Common myeloid progenitor, CD34-positive (primary cell): ENCODE measurements at places on chromosomes 4 and X.

DNA sequence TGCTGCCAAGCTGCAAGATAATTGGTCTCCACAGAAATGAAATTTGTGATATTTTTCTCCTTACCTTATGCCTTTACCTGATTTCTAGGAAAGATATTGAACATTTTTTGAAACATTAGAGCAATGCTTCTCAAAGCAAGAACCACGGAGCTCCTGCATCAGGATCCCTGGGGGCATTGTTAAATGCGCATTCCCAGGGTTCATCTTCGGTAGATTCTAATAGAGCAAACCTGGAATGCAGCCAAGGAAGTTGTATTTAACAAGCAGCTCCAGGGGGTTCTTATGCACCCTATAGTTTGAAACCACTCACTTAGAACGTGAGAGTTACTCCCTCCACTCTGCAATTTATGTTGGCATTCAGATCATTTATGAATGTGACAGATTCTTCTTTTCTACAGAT lies 126.2 kb downstream of the SLC39A8 start:
- H3K36me3 ChIP-seq, result no peaks in the 10 kb centered on the region
- H3K27ac ChIP-seq, result no peak overlapping the region
- no peak for DNase-seq
- H3K27me3 ChIP-seq, result no peaks in the 10 kb centered on the region
- no peak overlapping the region for H3K4me3 ChIP-seq

GRCh38 chr4:183422962-183423631 lies 21.3 kb upstream of the CDKN2AIP start:
- no peaks in the 10 kb centered on the region for H3K4me1 ChIP-seq
- no peaks in the 10 kb centered on the region for H3K27me3 ChIP-seq
- no peak overlapping the region for H3K27ac ChIP-seq
- H3K4me3 ChIP-seq, result no peak overlapping the region
- no peak for DNase-seq
- H3K36me3 ChIP-seq, result no peaks in the 10 kb centered on the region

DNA sequence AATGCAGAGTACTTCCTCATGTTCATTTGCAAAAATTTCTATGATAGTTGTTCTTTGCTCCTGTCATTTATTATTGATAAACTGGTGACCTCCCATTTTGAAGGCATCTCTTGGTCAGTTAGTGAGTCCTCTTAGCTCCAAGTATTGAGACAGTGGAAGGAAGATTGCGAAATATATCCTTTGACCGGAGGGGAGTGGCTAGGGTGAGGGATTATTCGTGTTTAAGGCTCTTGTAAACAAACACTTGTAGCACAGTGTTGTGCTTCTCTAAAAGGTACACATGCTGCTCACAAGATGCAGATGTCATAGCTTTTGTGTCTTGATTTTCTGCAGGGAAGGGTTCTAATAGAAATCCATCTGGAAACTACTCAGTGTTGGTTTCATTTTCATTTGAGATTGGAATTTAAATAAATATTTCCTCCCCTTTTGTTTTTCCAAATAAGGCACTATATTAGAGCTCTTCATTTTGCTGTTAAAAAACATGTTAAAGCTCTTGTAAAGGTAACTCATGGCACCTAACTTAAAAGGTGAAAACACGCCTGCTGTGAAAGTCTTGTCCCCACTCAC lies 21.8 kb downstream of the TXLNG start:
- no peaks in the 10 kb centered on the region for H3K27me3 ChIP-seq
- no peaks in the 10 kb centered on the region for H3K36me3 ChIP-seq
- peaks cover 13% of the 10 kb centered on the region for H3K4me1 ChIP-seq
- H3K4me3 ChIP-seq, result peak overlapping the region; percentile 59
- DNase-seq, result no peak

- H3K4me3 ChIP-seq, result peak within 1 kb of the TSS; percentile 62
- H3K36me3 ChIP-seq, result peaks cover 8% of the 10 kb centered on the region
- peaks cover 23% of the 10 kb centered on the region for H3K4me1 ChIP-seq
Observed at GRCh38 chr4:185395238-185395955, at the start of gene LRP2BP. Gene LRP2BP (minus strand): TSS chr4:185395924. CDS start chr4:185378186, 17,738 bp downstream.

GRCh38 chr4:138863160-138863559 lies 152.4 kb upstream of the NOCT start:
- H3K36me3 ChIP-seq, result no peaks in the 10 kb centered on the region
- no peak overlapping the region for H3K4me3 ChIP-seq
- no peak overlapping the region for H3K27ac ChIP-seq
- H3K27me3 ChIP-seq, result peaks cover 2% of the 10 kb centered on the region
- DNase-seq, result no peak

DNA sequence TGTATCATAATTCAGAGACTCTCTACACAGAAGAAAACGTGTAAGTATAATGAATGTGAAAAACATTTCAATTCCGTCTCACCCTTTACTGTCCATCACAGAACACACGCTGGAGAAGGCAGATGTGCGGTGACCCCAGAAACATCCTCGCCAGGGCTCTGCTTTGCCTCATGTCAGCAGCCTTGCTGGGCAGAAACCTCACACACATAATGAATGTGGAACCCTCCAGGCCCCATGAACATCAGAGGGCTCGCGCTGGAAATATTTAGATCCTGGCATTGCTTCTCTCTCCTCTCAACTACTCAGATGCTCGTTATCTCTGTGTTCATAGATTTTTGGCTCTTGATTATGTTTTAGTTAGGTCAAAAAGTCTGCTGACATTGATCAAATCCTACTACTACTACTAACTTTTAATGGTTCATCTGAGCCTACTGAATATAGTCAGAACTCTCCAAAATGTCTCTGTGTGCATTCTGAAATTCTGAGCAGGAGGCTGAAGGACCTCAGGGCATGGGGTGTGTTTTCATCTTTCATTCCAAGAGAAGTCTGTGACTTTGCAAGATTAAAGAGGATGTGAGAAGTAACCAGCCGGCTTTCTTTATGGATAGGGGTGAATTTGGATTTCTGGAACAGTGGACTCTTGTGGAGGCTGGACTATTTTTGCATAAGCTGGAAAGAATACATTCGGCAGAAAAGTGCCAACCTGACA lies 27.0 kb downstream of the SMIM43 start:
- no peak for DNase-seq
- no peak overlapping the region for H3K4me3 ChIP-seq
- no peaks in the 10 kb centered on the region for H3K36me3 ChIP-seq
- no peak overlapping the region for H3K27ac ChIP-seq

GRCh38 chr4:17020451-17020850 lies 122.0 kb upstream of the LDB2 start:
- H3K27ac ChIP-seq, result no peak overlapping the region
- no peak for DNase-seq
- no peaks in the 10 kb centered on the region for H3K36me3 ChIP-seq
- H3K4me3 ChIP-seq, result no peak overlapping the region
- no peaks in the 10 kb centered on the region for H3K4me1 ChIP-seq

GRCh38 chr4:107791902-107792301 lies 32.8 kb upstream of the SGMS2 start:
- DNase-seq, result no peak
- no peak overlapping the region for H3K4me3 ChIP-seq
- H3K27me3 ChIP-seq, result no peaks in the 10 kb centered on the region
- H3K4me1 ChIP-seq, result no peaks in the 10 kb centered on the region
- H3K27ac ChIP-seq, result no peak overlapping the region

GRCh38 chrX:122046815-122047214 lies 999.4 kb downstream of the GLUD2 start:
- H3K36me3 ChIP-seq, result no peaks in the 10 kb centered on the region
- no peak overlapping the region for H3K27ac ChIP-seq
- no peaks in the 10 kb centered on the region for H3K27me3 ChIP-seq
- no peaks in the 10 kb centered on the region for H3K4me1 ChIP-seq
- DNase-seq, result no peak
- H3K4me3 ChIP-seq, result no peak overlapping the region

DNA sequence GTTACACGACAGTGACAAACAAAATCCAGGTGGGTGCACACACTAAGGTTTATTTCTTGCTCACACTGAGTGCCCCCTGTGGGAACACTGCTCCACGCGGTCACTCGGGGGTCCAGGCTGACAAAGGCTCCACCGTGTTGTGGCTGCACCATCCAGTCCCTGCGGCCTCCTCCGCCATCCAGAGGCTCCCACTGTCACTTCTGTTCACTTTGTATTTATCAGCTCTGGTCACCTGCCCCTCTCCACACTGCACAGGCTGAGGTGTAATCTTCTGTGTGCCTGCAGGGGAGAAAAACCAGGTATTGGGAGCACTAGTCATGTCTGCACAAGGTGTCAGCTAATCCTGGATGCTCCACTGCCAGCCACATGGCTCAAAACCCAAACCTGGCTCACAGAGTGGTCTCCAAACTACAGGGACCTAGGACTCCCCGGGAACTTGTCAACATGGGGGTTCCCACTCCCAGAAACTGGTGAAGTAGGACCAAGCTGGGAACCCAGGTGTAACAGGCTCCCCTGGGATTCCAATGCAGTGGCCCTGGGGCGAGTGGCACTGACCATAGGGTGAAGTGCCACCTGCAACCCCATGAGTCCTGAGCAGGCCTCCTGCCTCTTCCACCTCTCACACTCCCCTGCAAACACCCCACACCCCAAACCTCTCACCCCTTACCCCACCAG lies 25.5 kb downstream of the HMX1 start:
- no peak for DNase-seq
- H3K27me3 ChIP-seq, result peaks cover 20% of the 10 kb centered on the region
- no peaks in the 10 kb centered on the region for H3K4me1 ChIP-seq

DNA sequence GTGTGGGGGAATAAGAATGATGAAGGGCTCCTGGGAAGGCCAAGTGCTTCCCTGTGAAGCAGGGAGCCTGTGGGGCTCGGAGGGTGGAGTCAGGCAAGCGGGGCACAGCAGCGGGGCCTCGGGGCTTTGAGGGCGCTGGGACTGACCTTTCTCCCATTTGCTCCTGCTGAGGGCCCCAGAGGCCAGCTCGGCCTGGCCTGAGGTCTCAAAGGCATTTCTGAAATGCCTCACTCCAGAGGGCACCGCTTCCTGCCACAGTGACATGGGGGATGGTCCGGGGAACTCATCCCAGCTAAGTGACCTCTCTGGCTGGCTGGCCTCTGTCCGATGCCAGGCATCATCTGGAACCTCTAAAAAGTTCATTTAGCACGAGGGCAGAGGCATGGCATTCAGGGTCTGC lies 98.8 kb upstream of the STX18 start:
- no peaks in the 10 kb centered on the region for H3K27me3 ChIP-seq
- H3K27ac ChIP-seq, result no peak overlapping the region
- no peak overlapping the region for H3K4me3 ChIP-seq
- no peaks in the 10 kb centered on the region for H3K36me3 ChIP-seq
- DNase-seq, result no peak
- no peaks in the 10 kb centered on the region for H3K4me1 ChIP-seq

DNA sequence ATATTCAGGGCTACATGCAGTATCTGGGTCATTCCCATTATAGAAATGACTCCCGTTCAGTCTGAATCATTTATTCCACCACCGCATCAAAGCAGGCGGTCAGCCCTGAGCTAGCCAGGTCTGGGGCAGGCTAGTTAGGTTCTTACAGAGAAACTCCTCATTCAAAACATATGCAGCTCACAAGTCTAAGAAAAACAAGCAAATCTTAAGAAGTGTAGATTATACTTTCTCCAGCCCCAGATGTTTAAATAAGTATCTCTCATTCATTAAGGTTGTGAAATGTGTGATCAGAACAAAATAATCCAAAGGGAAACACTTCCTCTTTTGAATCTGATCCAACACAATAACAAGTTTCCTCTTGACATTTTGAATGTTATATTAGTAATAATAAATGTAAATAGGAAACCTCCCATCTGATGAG lies 441.9 kb downstream of the INPP4B start:
- H3K36me3 ChIP-seq, result peaks cover 4% of the 10 kb centered on the region
- DNase-seq, result peak; percentile 47
- peaks cover 31% of the 10 kb centered on the region for H3K4me1 ChIP-seq
- H3K4me3 ChIP-seq, result peak overlapping the region; percentile 75
- H3K27ac ChIP-seq, result no peak overlapping the region

- no peak overlapping the region for H3K27ac ChIP-seq
- DNase-seq, result no peak
- no peaks in the 10 kb centered on the region for H3K4me1 ChIP-seq
- no peak overlapping the region for H3K4me3 ChIP-seq
- H3K36me3 ChIP-seq, result no peaks in the 10 kb centered on the region
- no peaks in the 10 kb centered on the region for H3K27me3 ChIP-seq
Observed at GRCh38 chrX:150587585-150588503, 19.4 kb downstream of the MTM1 start.

DNA sequence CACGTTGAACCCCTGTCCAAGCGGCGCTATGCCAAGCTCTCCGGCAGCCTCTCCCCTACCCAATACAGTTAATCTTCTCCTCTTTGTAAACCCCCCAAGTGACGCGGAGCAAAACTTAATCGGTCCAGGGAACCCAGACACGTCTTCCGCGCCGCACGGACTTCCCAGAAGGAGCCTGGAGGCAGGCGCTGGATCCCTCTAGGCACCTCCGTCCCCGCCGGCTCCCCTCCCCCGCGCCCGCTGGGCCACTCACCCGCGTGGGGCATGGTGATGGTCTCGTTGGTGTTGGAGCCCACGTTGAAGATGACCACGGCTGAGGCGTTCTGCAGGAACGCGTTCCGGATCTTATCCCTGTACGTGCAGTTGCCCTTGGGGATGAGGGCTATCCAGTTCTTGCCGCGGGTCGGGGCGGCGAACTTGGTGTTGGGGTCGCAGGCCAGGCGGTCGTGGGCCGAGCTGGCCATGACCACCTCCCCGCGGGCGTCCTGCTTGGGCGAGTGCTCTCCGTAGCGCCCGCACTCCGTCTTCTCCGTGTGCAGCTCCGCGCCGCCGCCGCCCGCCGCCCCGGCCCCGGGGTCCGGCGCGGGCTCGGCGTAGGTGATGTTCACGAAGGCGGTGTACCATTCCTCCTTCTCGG lies 1.1 kb downstream of the RNF150 start:
- H3K27ac ChIP-seq, result no peak overlapping the region
- peak overlapping the region; percentile 79 for H3K4me3 ChIP-seq
- no peaks in the 10 kb centered on the region for H3K36me3 ChIP-seq
- no peaks in the 10 kb centered on the region for H3K27me3 ChIP-seq
- peak; percentile 44 for DNase-seq

DNA sequence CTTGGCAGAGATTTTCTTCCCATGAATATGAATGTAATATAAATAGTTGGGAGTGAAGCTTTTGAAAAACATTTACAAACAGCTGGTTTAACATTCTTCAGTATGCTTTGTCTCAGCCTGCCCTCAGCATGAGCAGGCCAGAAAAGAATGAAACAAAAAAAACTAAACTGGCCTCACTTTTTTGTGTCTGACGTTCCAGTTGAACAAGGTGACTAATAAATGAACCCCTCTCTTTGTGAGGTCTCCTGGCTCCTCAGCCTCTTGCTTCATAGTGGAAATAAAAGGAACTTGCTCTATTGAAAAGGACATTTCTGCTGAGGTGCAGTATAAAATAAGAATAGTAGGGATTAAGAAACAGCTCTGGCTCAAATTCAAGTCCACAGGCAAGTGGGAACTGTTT lies 9.4 kb downstream of the CHST7 start:
- peaks cover 9% of the 10 kb centered on the region for H3K4me1 ChIP-seq
- no peaks in the 10 kb centered on the region for H3K36me3 ChIP-seq
- no peak overlapping the region for H3K27ac ChIP-seq
- H3K27me3 ChIP-seq, result peaks cover 3% of the 10 kb centered on the region
- DNase-seq, result no peak
- no peak overlapping the region for H3K4me3 ChIP-seq
